ENCODE measurements at places on chromosomes 2 and 18.

GRCh38 chr2:60297296-60298005 is 256.0 kb downstream of the BCL11A start:
- DNase-seq: no peak

GRCh38 chr2:72940786-72941185 is 23.5 kb downstream of the EMX1 start:
- no peak for DNase-seq

DNA sequence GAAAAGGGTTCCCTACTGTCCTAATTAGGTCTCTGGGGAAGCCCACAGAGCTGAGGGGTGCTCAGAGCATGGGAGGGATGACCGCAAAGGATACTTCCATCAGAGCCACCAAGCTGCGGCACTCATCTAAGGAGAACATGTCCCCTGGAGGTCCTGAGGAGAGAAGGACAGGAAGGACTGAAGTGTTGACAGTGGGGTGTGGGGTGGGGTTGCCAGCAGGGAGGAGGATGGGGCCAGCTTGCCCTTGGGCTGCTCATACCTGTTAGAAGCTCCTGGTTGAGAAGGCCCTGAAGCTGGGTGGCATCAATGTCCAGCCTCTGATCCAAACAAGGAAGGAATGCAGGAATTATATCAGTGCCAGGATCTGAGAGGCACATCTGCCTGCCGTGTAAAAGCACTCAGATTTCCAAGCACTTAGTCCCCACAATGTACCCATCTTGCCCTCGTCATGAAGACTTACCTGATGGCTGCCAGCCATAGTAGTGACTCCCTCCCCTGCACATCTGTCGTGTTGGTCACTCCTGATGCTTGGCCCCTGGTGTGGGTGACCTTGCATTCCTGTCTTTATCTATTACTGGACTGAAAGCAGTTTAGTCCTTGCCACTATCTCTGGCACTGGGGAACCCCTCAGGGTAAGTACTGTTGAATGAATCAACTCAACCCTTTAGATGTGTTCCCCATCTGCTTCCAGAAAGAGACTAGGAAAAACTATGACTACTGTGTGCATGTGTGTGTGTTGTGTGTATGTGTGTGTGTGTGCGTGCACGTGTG is 68.9 kb downstream of the CAPN13 start:
- DNase-seq: no peak

DNA sequence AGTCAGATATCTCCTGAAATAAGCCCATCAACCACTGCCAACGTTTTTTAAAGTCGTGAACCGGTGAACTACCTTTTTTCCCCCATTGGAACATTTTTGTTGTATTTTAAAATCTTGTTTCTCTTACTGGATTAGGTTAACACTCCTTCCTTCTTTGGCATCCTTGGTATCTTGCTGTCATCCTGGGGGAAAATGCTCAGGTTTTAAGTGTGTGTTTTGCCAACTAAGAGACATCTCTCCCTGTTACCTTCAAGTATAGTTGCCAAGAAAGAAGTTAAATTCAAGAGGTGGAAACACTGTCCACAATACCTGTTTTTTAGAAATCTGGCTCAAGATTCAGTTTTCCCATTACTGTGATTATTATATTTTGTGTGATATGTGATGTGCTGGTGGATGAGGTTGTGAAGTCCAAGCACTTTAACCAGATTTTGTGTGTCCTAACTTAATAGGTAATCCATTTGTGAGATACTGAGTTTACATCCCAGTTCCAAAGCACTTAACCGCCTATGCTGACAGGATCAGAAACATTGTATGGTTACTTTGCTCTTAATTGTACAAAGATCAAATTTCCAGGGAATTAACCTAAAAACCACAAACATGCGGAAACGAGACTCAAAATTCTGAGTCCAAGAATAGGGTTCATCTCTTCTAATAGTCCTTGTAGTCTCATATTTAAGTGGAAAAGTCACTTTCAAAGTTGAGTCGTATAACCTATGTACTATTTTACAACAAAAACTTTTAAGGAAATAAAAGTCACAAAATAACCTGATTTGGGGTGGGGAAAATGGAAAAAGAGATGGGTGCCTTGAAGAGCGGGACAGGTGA is 1.3 kb upstream of the SP3 start:
- no peak for DNase-seq

GRCh38 chr2:228103379-228103778 is 78.1 kb downstream of the SPHKAP start:
- DNase-seq: no peak

DNA sequence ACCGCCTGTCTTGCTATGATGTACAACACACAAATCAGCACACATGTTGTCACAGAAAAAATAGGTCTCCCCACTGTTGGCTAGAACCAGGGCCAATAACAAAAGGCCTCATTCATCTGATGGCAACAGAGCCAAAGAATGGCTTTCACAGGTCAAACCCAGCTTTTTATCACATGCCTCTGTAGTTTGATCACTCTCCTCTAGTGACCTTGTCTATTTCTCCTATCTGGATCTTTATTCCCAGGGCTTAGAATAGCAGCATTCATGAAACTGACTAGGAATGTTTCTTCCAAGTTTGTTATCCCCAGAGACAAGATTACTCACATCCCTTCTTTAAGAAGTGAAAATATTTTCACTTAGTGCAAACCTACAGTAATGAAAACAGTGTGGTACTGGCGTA is 285.8 kb upstream of the GYPC start:
- DNase-seq: no peak

DNA sequence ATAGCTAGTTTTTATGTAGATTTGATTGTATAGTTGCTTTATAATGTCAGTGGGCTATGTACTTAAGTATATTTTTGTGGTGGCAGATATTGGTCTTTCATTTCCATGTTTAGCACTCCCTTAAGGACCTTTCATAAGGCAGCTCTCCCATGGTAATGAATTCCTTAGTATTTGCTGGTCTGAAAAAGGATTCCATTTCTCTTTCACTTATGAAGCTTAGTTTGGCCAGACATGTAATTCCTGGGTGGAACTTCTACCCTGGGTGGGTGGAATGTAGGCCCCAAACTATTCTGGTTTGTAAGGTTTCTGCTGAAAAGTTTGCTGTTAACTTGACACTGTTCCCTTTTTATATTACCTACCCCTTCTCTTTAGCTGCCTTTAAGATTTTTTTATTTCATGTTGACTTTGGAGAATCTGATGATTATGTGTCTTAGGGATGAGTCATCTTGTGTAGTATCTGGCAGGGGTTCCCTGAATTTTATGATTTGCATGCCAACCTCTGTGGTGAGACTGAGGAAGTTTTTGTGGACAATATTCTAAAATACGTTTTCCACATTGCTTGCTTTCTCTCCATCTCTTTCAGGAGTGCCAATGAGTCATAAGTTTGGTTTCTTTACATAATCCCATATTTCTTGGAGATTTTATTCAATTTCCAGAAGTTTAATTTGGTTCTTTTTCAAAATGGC is 65.4 kb upstream of the VRK2 start:
- DNase-seq: no peak

DNA sequence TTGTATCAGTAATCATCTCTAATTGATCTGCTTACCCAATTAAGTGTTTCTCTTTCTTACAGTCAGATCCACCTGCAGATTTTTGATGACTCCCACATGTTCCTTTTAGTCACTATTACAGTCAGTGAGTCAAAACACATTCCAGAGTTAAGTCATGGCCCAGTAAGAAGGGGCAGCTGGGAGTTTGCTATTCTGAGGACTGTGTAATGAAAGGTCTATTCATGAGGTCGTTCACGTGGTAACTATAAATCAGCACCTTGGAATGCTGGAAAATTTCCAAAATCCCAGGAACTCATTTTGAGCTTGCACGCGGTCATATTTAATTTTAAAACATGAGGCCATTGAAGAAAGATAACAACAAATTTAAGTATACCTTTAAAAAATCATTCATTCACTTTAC is 252.5 kb downstream of the XIRP2 start:
- DNase-seq: no peak

GRCh38 chr2:164287056-164287455 is 334.2 kb downstream of the GRB14 start:
- DNase-seq: no peak

GRCh38 chr18:12068950-12069320 is 24.7 kb upstream of the ANKRD62 start:
- DNase-seq: no peak

DNA sequence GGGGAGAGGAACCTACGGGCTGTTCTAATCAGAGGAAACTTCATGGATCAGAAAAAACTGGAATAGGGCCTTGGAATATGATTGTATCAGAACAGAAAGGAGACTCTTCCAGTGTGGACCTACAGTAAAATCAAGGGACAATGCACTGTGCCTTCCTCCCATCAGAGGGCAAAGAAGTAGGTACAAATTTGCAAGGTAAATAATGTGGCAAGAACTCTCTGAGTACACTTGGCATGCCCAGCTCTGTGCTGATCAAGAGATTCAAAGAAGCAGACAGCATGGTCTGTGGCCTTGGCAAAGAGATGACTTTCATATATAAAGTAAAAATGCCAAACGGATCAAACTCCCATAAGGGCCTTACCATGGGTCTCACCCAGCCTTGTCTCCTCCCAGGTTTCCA is 242.6 kb upstream of the OSR1 start:
- DNase-seq: no peak

DNA sequence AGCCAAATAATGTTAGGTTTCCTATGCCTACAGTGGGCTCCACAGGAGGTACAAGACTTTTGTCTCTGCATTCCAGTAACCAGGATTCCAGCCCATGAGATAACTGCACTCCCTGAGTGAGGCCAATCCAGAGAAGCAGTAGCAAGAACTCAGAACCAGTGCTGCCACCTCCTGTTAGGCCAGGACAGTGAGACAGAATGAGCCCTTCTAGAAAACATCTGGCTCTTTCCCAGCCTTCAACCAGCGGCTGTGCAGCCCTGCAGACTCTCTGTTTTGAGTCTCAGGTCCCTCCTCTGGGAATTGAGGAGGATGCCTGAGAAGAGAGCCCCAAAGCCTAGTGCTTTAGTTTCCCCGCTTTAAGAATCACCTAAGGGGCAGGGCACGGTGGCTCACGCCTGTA is 44.2 kb downstream of the ARID5A start:
- DNase-seq: no peak

DNA sequence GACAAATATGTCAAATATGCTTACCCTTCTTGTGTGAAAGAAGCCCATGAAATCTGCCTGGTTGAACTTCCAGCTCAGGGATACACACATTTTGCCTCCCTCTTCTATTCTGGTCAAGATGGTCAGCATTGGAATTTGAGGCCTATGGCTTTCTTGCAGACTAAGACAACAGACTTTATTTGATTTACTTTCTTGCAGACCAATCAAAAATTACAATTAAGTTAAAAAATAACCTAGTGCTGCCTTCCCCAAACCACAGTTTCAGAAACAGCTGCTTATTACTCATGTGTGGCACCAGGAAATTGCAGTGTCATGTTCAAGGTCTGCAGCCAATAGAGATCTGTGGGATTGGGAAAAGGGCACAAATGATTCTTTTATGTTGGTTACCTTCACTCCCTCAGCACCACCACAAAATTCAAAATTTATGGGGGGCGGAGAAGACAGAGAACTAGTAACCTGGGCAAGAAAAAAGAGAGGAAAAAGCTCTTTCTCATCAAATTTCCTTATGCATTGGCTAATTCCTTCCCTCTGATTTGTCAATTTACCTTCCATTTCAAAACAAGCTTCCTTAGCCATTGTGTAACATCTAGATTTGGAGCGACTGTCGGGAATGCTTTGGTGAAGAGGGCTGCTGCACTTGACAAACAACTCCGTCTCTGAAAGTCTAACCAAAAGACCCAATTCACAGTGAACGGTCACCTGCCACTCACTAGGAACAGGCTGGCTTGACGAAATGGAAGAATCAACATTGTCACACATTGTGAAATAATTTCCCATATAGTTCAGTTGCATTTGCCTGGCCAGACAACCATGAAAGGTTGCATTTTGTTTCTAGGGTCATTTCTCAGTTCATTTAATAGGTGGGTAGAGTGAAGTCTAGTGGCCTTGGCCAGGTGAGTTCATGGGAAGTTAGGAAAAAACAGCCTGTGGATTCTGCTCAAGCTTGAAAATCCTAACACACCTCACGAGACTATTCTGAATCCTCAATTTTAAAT is 100.4 kb upstream of the FZD5 start:
- no peak for DNase-seq

GRCh38 chr2:80326214-80326613 is 21.7 kb upstream of the LRRTM1 start:
- no peak for DNase-seq

- no peak for DNase-seq
Measured at GRCh38 chr18:7023581-7023980, 94.0 kb downstream of the LAMA1 start.

DNA sequence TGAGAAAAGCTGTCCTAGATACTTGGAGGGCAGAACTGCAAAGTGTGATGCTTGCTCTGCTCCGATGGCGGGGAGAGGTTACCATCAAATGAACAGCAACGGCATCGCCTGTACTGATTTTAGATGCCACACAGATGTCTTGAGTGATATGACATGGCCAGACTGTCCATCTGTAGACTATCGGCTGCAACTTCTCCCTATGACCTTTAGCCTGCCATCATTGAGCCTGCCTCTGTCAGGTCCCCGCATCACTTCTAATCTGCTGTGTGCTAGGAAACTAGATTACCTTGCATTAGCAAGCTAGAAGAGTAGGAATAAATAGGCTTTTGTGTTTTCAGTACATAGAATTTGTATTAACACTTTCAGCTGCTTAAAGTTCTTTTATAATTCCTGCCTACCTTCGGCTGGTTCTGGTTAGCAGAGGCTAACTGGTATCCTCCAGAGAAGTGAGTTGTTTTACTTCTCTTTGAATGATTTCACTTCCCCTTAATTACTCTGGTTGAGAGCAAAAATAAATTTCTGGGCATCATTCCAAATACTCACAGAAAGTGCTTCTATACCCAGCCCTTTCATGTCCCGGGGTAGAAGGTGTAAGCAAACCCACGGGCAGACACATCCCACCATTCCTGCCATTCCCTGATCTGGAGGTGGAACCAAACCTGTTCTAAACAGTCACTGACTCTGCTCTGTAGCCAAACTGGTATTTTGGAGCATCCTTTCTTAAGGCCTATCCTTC is 24.0 kb downstream of the GAREM2 start:
- DNase-seq: no peak

- no peak for DNase-seq
Measured at GRCh38 chr2:60884800-60885199, 3.4 kb downstream of the REL start.

GRCh38 chr2:191295088-191295487 is 49.9 kb downstream of the MYO1B start:
- DNase-seq: no peak

DNA sequence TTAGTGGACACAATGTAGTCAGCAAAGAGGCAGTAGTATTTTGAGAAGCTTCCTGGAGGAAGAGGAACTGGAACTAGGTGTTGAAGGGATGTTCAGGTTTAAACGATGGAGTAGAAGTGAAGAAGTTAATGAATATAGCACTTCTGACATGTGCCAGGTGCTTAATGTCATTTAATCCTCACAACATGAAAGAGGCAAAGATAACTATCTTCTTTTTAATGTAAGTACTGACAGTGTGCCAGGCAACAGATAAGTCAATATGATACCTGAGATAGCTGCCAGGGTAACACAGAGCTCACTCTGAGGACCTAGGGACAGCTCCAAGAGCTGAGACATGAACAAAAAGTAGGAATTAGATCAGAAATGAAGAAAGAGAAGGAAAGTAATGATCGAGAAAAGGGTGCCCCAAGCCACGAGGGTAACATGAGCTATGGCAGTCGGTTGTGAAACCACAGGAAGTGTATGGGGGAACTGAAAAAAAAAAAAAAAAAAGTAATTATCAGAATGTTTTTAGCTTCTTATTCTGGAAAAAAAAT is 140.7 kb downstream of the RNF144A start:
- no peak for DNase-seq

GRCh38 chr18:79513381-79514081 is 117.8 kb downstream of the NFATC1 start:
- DNase-seq: no peak

Measured in NCI-H1417 treated with DMSO at 0.1 percent for 48 hours (cell line).